ENCODE measurements at places on chromosomes 13 and 19.

GRCh38 chr13:72384186-72384823 is 343.1 kb downstream of the MZT1 start:
- no peak for DNase-seq

DNA sequence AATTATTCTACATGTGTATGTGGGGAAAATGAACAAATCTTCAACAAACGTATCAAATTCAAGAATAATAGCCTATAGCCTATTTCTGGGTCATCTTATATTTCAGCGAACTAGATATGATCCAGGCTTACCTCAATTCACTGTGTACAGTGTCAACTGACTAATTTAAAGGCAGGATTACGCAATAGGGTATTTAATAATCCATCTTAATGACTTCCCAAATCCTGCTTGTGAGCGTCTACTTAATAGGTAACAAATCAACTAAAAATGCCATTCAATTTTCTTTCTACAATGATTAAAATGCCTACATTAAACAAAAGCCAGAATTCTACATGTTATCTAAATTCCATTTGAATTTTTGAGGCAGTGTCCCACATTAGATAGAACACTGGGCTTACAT is 67.0 kb downstream of the USP12 start:
- no peak for DNase-seq

DNA sequence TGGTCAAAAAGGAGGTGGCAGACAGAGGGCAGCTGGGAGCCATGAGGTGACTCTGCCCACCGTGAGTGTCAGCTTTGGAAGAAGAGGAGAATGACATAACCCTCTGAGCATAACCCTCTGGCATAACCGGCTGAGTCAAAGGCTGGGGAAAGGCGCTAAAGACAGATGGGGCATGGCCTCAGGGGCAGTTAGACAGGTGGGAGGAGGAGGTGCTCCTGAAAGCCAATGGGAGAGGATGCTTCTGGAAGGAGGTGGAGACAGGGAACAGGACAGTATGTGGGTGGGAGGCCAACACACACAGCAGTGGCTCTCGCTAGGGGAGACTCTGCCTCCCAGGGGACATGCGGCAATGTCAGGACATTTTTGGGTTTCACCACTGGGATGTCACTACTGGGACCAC is 17.1 kb downstream of the ELAVL1 start:
- DNase-seq = no peak

GRCh38 chr19:16266586-16266942 is 58.1 kb upstream of the KLF2 start:
- DNase-seq = no peak

GRCh38 chr13:40599747-40600146 is 66.7 kb downstream of the FOXO1 start:
- DNase-seq = no peak

DNA sequence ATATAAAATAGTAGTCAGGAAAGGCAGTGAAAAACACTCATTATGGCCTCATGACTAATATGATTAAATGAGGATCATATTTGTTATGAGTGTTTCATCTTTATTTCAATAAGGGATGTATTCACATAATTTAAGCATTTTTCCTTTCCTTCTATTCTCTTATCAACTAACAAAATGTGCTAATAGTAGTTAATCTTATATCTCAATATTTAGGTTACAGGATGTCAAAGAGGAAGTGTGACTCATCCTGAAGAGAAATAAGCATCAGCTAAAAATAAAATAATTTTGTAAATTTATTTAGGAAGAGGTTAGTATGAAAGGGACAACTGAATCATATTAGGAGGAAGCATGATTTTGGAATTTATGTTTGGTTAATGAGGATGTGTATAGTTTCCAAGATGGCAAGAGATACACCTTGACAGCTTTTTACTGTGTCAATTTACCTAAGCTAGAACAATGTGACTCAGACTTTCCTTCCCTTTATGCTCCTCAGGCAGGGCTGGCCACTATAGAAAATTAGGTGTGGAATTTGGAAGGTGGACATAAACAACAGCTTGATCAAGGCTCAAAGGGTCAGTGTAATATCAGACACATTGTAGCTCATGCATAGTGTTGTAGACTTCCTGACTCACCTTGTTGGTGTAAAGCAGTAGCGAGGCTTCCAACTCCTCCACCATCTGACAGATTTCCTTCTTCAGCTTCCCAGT is 172.7 kb downstream of the SLITRK1 start:
- DNase-seq = peak; percentile 7

DNA sequence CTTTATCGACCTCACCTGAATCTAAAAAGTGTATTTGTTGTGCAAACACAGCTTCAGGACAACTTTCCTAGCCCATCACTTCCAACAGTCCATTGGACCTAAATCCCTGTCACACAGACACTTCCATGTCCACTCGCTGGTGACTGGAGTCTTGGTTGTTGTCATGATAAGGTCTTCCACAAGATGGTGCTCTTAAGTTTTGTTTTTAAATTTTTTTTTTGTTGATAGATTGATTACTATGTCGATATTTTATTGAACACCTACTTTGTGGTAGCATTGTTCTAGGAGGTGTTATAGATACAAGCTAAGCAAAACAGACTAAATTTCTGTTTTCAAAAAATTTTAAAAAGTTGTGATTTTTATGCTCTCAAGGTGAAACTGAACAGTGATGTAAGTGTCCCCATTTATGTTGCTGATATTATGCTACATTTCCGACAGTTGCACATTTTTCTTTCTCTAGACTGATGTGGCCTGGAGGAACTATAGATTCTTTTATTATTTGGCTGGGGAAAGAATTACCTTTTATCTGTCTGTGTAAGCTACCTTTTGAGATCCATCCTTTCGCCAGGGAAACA is 8.1 kb upstream of the ERICH6B start:
- DNase-seq = peak; percentile 26

DNA sequence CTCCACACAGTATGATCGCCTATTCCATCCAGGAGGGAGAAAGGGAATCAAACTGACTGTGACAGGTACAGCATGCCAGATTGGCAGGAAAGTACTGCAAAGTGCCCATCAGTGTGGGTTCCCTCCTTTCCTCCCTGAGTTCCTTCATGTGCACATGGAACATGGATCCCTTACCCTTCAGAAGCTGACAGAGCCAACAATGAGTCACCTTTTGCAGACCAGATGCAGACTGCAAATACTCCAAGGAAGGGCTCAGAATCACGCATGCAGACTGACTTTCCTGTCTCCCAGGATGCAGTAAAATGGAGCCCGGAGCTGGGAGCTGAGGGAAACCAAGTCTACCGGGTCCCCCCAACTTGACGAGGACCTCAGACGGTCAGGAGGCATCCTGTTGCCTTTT is 41.8 kb downstream of the SACS start:
- peak; percentile 53 for DNase-seq

DNA sequence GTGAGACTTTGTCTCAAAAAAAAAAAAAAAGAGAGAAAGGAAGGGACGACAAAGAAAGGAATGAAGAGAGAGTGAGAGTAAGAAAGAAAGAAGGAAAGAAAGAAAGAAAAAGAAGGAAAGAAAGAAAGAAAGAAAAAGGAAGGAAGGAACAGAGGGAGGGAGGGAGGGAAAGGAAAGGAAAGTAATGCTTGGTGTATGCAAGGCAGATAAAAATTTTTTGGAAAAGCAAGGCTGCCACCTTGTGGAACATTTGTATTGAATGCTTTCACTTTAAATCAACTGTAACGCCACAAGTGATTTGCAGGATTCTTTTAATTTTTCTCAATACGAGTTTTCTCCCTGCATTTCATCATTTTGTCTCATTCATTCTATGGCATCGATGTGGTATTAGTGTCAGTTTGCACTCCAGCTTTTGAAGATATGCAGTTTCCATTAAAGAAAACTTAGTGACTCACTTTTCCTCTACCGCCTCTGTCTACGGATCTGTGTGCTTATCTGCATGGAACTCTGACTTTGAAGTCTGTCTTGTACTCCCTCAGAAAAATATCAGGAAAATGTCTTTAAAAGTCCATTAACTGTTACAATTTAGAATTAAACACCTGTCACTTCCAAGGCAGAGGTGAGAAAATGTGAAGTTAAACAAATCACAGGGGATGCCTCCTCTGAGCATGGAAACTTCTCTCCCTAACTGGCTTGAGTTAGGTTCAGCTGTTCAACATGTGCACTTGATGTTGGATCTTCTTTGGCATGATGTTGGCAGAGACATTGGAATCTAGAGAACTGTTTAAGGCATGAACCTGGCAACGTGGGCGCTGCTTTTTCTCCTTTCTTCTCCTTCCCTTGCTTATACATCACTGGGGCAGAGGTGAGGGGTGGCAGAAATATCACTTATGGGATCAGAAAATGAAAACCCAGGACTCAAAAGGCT is 20.0 kb upstream of the ZDHHC20 start:
- DNase-seq = peak; percentile 81

- DNase-seq = no peak
Measured at GRCh38 chr13:99237981-99238662, 20.1 kb downstream of the GPR18 start.

GRCh38 chr19:29211562-29212355 is 1.2 kb downstream of the UQCRFS1 start:
- peak; percentile 19 for DNase-seq

GRCh38 chr19:40553885-40554857 is 22.5 kb upstream of the SHKBP1 start:
- DNase-seq = no peak

DNA sequence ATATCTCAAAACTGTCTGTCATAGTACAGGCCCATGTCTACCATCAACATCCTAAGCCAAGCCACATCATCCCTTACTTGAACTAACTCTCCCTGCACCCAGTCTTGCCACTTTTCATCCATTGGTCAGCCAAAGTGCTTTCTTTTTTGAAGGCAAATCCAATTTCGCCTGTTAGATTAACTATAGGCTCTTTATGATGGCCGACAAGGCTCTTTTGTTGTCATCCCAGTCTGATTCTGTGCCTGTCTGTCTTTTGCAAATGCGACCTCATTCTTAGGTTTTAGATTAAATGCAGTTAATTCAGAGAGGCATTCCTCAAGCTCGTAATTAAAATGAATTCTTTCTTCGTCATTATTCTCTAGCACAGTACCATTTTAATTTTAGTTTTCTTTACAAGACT is 148.3 kb downstream of the HS6ST3 start:
- no peak for DNase-seq

DNA sequence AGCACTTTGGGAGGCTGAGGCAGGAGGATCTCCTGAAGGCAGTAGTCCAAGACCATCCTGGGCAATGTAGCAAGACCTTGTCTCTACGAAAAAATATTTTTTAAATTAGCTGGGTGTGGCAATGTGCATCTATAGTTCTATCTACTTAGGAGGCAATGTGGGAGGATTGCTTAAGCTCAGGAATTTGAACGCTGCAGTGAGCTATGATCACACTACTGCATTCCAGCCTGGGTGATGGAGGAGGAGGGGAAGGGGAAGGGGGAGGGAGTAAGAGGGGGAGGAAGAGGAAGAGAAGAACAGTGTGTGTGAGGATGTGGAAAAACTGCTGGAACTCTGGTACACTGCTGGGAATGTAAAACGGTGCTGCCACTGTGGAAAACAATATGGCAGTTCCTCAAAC is 9.2 kb upstream of the CLIP3 start:
- peak; percentile 94 for DNase-seq

GRCh38 chr19:48656840-48657474 is 11.0 kb upstream of the CA11 start:
- DNase-seq = peak; percentile 90

DNA sequence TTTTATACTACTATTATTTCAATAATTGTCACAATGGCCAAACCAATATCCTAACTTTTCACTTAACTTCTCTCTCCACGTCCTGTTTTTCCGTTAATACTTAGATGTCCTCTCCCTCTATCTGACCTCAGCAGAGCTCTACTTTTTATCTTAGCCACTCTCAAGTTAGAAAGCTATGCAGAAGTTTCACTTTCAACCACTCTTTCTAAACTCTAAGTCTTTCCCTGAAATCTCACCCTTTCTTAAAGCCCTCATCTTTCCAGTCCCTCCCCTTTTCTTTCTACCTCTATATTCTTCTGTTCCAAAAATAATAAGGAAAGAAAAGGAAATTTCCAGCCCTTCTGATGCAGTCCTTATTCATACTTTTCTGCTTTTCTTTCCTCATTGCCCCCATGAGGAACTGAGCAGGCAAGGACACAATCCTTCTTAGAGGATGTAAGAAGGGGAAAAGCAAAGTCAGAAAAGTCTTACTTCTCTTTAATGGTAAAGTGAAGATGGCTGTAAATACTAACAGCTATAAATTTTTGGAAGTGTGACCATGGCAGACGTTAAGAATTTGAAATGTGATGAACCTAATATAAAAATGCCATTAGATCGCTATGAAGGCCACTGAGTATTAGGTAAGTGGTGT is 23.0 kb downstream of the FAM216B start:
- no peak for DNase-seq

GRCh38 chr19:14015524-14016035 is 9.5 kb upstream of the RFX1 start:
- no peak for DNase-seq

DNA sequence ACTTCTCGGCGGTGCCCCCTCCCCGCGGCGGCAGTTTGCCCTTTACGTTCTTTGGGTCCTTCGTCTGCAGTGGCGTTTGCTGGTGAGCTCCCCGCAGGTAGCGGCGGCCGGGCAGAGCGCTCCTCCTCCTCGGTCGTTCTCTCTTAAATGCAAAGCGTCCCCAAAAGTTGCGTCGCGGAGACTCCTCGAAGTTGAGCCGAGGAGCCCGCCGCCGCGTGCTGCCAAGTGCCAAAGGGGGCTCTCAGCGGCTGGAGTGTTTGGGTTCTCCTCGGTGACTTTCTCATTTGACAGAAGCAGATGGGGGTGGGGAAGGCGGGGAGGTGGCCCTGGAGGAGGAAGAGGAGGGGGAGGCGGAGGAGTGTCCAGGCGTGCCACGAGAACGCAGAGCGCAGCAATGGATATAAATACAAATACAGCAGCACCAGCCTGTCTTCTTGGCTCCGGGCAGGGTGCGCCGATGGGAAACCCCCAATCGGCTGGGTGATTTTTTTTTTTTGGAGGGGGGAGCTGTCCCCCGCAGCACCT is at the start of gene SOX21:
Gene SOX21, minus strand, starts transcription at position 259 of the 525 bp plus-strand sequence. CDS start 496 bp downstream, outside the sequence.
- no peak for DNase-seq

GRCh38 chr19:991174-991931 is 7.2 kb downstream of the WDR18 start:
- peak; percentile 58 for DNase-seq

- no peak for DNase-seq
Measured at GRCh38 chr19:51511353-51511752, 9.8 kb upstream of the SIGLEC12 start.

DNA sequence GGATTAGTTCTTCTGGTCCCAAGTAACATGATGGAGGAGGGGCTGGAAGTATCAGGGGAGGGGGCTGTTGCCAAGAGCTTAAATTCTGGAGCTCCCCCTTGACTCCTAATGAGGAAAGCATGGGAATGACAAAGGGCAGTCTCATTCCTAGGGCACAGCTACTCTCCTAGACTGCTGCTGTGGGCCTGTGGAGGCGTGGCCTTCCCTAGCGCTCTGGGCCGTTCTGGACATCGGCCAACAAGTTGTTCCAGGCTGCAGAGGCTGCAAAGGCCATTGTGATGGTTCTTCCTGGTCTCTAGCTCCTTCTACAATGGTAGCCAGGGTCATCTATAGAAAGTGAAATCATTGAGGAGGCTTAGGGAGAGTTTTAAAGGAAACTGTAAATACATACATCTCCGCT is 916.6 kb downstream of the DIAPH3 start:
- DNase-seq = peak; percentile 13

DNA sequence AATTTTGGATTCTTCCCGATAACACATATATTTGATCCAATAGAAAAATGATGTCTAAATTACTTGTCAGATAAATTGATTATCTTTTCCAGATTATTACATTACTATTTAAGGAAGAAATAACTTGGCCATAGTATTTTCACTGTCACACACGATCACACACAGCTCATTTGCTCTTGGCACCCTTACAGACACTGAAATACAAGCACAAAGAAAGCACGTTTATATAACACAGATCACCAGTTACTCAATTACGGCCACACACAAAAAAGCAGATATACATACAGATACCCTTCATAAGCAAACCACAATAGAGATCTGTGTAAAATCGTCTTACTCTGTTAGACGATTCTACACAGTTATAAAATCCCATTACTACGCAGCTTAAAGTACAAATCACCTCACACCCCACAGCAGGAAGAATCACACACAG is 716 bp upstream of the ZNF420 start:
- DNase-seq = no peak
